Left cardiac atrium (tissue), 4 donors: ENCODE measurements at places on chromosomes 7 and 10.

DNA sequence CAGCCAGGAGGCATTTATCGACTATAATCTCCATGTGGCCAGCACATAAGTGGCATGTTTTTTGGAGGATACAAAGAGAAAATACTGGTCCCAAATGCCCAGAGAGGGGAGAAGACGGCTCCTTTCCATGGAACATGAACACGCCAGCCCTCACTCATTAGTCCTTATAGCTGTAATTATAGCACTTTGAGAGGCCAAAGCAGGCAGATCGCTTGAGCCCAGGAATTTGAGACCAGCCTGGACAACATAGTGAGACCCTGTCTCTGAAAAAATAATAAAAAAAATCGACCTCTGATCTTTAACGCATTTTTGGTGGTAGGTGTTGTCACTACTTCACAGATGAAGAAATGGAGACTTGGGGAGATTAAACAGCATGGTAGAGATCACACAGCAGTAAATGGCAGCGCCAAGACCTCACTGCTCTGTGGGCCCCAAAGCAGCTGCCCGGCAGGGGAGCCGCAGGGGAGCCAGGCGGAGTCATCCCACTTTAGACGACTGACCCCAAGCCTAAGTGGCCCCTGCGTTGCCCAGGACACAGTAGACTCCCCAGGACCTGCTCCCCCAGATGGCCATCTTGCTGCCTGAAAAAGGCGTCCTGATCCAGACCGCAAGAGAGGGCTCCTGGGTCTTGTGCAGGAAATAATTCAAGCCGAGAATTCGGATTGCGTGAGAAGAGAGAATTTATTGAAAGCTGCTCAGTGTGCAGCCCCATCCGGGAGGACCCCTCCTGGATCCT, 21.2 kb upstream of the PRKAG2 start:
- DNase-seq = no peak

GRCh38 chr10:33145451-33146188, 187.6 kb upstream of the ITGB1 start:
- DNase-seq = no peak

GRCh38 chr7:91993976-91994375, 53.3 kb downstream of the AKAP9 start:
- DNase-seq = no peak

DNA sequence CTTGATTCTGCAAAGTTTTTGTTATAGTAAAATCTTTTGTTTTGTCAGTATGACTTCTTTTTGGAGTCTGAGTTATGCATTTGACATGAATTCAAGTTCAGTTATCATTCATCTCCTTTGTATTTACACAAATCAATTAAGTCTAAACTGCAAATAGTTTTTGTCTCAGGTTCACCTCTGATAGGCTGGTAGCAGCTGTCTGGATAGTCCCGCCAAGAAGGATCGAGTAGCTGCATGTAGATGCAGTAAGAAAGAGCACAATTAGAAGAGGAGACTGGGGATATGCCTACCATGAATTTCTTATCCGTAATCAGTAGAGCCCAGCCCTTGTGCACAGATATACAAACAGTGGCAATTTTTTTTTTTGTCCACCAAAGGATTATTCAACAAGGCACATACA, 392.5 kb upstream of the ETV1 start:
- no peak for DNase-seq

DNA sequence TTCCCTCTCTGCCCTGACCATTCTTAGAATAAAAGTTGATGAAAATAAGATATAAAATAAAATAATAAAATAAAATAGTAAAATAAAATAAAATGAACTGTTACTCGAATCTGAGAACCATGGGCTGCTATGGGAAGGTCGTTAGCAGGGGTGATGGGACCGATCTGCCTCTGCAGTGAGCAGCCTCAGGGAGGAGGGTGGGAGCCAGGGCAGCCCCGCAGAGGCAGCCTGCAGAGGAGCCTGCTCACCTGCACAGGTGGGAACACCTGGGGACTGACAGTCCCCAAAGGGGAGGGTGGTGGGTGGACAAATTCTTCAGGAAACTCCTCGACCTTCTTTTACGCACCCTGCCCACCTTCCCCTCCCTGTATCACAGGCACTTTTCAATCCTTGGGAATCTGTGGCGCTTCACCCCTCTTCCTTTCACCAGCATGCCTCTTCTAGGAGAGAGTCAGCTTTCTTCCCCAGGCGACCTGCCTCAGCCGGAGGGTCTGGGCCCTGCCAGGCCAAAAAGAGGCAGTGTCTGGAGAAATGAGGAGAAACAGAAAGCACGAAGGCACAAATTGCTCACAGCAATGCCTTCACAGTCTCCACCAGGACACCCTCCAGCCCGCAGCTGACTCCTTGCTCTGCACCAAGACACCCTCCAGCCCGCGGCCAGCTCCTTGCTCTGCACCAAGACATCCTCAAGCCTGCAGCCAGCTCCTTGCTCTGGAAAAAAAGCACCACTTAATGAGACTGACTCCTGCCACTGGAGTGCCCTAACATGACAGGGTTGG, 368.4 kb upstream of the SHH start:
- DNase-seq = no peak
